Activated T-cell treated with anti-CD3 and anti-CD28 coated beads, Interleukin-2, amount 50 U/mL, for 72 hours (primary cell): ENCODE measurements at places on chromosomes 2 and 18.

GRCh38 chr2:23502096-23502495 lies 117.1 kb downstream of the KLHL29 start:
- no peak for DNase-seq

DNA sequence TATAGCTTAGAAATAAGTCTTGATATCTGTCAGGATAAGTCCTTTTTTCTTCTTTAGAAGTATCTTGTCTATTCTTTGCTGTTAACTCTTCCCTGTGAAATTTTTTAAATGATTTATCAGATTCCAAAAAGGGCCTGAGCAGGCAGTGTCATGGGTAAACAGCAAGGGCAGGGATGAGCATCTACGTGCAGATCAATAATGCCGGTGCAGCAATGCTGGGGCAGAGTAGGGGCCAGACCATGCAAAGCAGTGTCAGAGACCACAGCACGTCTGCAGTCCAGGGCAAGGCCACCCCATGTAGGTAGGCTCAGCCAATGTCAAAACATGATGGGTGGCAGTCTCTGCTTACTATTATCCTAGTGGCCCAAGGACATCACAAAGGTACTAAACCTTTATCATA lies 182.2 kb downstream of the TMEM247 start:
- no peak for DNase-seq

DNA sequence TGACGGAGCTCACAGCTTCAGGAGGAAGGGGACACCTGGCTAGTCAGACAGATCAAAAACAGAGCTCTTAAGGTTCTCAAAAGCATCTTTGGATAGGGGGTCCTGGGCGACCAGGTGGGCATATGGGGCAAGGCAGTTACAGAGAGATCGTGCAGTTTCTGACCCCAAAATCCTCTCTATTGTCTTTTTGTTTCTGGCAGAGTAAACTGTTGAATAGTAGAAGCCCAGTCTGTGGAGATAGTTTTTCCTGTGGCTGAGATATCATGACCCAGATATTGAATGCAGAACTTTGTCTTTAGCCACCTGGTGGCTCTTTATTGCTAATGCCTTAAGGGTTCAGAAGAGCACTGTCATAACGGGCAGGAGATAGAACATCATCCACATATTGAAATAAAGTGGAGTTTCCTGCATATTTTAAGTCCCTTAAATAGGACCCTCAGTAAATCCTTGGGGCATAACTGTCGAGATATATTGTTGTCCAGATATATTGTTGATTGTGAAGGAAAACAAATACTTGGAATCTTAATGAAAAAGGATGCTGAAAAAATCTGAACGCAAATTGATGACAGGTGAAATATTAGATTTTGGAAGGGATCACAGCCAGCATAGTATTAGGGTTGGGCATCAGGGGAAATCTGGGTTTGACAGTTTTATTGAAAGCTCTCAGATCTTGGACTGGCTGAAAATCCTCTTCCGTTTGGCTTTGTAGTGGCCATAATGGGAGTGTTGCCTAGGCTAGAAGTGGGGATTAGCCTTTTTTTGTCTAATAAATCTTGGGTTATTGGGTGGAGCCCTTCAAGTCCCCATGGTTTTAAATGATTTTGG lies 14.1 kb upstream of the ZDBF2 start:
- DNase-seq, result no peak

DNA sequence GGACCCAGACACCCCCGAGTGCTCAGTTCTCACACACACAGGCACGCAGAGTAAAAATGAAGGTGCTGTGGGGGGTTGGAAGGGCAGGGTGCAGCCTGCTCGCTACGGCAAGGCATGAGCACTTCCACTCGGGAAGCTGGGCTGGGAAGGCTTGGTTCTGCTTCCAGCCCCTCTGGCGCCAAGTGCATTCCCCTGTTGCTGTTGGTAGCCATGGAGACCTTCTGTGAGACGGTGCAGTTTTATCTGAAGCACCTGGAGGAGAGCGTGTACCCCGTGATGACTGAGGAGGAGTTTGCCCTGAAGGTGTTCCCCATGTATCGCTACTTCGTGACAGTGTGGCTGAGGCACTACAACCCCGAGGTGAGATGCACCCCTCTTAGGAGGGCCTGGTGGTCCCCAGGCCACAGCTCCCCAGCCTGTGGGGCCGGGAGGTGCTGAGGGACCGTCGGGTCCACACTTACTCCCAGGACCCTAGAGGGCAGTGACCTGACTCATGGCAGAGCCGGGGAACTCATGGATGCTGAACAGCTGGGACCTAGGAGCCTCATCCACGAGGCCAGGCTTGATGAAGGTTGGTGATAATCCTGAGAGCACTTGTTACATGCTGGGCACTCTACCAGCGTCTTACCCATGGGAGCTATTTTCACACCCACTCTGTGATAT lies 15.5 kb downstream of the MROH2A start:
- DNase-seq, result no peak

DNA sequence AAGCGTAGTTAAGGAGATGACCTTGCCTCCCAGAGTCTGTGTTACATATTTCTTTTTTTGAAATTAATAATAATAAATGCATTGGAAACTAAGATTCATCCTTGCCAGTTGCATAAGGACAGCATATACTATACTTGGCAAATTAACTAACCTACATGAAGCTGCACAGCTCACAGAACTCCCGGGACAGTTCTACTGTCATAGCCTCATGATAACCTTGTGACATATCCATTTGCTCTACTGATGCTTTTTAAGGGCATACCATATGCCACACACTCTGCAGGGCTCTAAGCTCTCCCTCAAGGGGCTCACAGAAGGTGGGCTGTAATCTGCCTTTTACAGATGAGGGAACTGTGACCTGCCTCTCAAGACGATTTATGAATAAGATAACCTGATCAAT lies 3.8 kb downstream of the ITGB1BP1 start:
- DNase-seq, result no peak

DNA sequence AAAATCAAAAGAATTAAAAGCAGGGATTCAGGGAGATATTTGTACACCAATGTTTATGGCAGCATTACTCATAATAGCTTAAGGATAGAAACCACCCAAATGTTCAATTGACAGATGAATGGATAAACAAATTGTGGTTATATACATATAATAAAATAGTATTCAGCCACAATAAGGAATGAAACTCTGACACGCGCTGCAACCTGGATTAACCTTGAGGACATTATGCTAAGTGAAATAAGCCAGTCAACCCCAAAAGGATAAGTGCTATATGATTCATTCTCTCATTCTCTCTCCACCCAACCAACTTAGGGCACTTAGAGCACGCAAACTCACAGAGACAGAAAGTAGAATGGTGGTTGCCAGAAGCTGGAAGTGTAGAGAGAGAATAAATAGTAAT lies 216.8 kb upstream of the SLC14A2 start:
- DNase-seq, result no peak

GRCh38 chr2:205864491-205864890 lies 182.2 kb downstream of the NRP2 start:
- DNase-seq, result no peak

GRCh38 chr2:216695401-216695821 lies at the start of gene IGFBP5:
IGFBP5 (minus strand) TSS chr2:216695549; CDS start chr2:216694775, 774 bp downstream.
- DNase-seq, result no peak

GRCh38 chr2:134083548-134083947 lies 170.3 kb upstream of the MGAT5 start:
- DNase-seq, result no peak

DNA sequence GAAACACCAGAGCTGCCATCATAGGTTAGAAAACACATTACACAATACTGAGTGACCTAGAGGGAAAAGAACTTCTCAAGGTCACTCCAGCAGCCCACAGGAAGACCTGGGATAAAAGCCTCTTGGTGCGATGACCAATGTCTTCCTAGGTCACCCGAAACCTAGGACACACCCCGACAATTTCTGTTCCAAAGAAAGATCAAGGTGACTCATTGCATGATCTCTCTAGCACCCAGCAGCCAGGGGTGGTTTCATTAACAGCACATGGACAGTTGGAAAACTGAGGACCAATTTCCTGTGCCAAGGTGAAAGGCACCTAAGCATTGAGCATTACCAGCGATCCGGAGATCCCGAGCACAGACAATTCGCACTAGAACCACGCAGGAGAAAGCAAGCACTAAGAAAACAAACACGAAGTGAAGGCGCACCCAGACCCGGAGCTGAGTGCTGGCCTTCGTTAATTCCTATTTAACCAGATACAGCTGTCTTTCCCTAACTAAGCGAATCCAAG lies 1.5 kb downstream of the CACNB4 start:
- DNase-seq, result no peak

DNA sequence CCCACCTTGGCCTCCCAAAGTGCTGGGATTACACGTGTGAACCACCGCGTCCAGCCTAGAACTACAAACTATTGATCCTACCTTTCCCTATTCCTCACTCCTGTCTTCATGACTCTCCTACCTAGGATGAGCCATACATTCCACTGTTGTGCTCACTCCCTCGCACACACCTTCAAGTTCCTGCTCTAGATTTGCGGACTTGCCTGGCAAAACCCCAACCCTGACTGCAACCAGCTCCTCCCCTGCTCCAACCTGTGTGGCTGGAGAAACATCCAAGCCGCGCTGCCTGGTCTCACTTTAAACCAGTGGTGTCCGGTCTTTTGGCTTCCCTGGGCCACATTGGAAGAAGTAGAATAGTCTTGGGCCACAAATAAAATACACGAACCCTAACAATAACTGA lies 5.0 kb upstream of the DNPEP start:
- DNase-seq, result no peak

GRCh38 chr2:55418512-55419232 lies 984 bp downstream of the CCDC88A start:
- DNase-seq, result no peak

DNA sequence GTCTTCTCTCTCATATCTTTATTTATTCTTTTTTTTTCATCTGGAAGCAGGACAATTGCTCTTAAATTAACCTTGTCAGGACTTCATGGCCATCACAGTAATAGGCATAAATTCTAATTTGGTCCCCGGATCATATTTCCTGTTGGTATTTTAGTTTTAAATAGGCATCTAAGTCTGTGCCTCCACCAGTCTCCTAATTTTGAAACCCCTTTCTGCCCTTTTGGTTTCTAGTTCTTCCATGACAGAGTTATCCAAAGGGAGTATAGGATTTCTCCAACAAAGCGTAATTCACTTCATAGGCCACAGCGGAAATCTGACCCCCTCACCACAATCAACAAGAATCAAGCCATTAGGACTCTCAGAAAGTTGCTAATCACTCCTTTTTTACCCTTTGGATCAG lies 3.8 kb downstream of the EPHA4 start:
- DNase-seq, result no peak

- no peak for DNase-seq
Measured at GRCh38 chr2:179336782-179337534, 72.3 kb upstream of the SESTD1 start.

- no peak for DNase-seq
Measured at GRCh38 chr2:41829052-41829451, 218.8 kb upstream of the PKDCC start.

DNA sequence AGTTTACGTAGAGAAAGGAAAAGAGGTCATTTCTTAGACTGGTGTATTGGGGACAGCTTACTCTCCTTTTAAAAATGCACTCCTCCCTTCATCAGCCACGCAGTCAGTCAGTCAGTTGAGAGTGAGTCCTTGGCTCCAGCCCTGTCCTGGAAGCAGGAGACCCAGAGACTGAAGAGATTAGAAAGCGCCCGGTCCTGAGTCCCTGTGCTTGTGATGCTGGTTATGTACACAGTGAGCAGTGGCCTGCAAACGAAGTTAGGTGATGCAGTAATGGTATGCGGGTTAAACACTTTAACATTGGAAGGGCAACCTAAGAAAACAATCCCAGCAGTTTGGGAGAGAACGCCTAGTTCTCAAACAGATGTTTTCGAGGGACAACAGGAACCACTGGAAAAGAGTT lies 6.3 kb upstream of the ASB1 start:
- no peak for DNase-seq

GRCh38 chr2:182379241-182379640 lies 47.6 kb downstream of the PDE1A start:
- DNase-seq, result no peak

GRCh38 chr2:160912276-160912675 lies 248.0 kb upstream of the TANK start:
- DNase-seq, result no peak

DNA sequence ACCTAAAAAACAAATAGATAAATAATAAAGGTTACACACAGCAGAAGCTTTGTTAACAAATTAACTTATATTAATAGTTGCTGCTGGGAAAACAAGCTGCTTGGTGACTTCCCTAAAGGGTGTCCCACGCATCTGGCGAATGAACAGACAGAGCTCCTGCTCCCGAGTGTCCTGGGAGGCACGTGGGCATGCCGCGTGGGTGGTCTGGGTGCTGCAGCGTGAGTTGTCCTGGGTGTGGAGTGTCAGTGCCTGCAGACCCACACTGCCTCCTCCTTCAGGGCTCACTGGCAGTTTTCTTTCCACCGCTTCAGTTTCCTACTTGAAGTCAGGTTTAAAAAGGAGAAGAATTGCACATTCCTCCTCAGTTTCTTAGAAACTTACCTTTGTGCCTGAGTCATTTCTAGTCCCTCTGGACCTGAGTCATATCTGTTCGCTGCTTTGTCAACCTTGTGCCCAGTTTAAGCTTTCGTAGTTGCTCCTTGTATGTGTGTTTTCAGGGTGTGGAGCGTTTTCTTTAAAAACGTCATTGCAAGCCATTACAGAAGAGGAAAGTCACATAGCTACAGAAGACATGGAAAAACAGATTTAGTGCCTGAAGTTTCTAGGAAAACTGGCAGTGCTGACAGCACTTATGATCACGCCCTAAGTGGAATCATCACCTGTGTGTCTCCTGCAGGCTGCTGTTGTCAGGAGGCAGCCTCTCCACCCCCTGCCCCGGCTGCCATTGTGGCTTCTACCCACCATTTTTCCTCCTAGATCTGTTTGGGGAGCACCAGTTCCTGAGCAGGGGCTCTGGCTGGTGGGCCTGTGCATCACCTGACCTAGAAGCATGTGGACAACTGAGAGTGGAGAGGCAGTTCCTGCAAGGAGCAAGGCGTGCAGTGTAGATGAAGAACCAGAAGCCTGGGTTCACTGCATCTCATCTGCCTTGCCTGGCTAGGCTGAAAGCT lies 24.5 kb downstream of the IMPA2 start:
- no peak for DNase-seq

- DNase-seq, result no peak
Measured at GRCh38 chr2:128789776-128790455, 471.2 kb upstream of the HS6ST1 start.

GRCh38 chr2:98713332-98714015 lies 17.5 kb downstream of the MGAT4A start:
- no peak for DNase-seq

GRCh38 chr2:144376460-144376859 lies 143.5 kb downstream of the ZEB2 start:
- DNase-seq, result no peak

GRCh38 chr18:66764230-66764629 lies 160.3 kb upstream of the CDH19 start:
- DNase-seq, result no peak
